ENCODE measurements at places on chromosomes 7 and 10.

- DNase-seq: no peak
These were observed 2.1 kb downstream of the FKBP6 start for GRCh38 chr7:73329861-73330581.

DNA sequence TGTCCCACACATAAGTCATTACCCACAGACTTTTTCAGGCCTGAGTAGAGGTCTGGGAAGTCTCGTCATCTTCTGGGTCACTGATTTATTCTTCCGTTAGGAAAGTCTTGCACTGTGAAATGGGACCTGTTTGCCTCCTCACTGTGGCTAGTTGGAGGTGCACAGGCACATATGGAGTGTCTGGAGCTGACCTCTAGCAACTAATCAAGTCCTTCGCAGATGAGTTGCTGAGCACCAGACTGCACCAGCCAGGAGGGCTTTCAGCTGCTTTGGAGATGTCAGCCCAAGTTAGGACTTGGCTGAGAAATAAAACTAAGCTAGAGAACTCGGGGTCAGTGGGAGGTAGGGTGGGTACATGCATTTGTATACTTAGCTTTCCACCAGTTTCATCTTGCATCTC, 578.0 kb downstream of the GRID1 start:
- DNase-seq: no peak

GRCh38 chr7:44798649-44799305, 2.3 kb downstream of the PPIA start:
- no peak for DNase-seq

- DNase-seq: no peak
These were observed 151.7 kb upstream of the PPP2R2D start for GRCh38 chr10:131748831-131749766.

DNA sequence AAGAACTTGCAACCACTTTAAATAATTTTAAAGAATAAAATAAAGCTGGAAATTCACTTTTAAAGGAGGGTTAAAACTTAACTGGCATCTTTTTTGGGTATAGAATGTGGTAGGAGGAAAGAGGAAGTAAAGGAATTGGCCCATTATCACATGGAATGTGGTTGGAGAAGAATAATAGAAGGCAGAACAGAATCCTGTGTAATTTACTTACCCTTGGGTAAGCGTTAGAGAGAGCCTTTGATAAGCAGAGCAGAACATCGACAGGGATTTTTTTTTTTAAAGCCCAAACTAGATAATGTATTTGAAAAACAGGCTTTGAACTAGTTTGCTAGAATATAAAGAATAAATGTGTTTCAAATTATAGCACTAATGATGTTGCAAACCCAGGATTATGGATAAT, 199.8 kb upstream of the KIAA1217 start:
- no peak for DNase-seq

DNA sequence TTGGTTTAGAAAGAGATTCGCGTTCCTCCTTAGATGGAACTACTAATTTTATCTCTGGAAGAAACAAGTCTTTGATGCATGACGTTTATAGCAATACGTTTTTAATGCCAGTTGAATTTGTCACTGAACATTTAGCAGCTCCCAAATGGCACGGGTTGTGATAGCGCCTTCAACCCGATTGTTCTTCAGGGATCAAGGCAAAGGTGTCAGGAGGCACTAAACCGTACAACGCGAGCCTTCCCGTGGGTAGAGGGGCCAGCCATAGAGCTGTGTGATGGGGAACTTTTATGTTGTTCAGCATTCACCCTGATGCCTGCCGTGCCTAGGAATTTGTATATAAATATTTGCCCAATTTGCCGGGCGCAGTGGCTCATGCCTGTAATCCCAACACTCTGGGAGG, 3.4 kb downstream of the GET4 start:
- DNase-seq: no peak

Measured in stimulated activated CD8-positive, alpha-beta memory T cell treated with anti-CD3 and anti-CD28 coated beads, Interleukin-15, amount 100 ng/mL, for 48 hours (primary cell).